Adipose tissue (tissue), 3 donors: ENCODE measurements at places on chromosomes 5 and 9. TPM values are rescaled to one million over a fixed set of nuclear protein-coding genes. Genes with fewer than 3 reads are reported as not detected.

The CYLC2 gene
- not detected for polyA plus RNA-seq

The TAS2R1 gene
- not detected for polyA plus RNA-seq

The SPACA9 gene
- 3.1 TPM for polyA plus RNA-seq

The EPB41L4A gene
- 6.1 TPM for polyA plus RNA-seq

The FUT7 gene
- polyA plus RNA-seq, result 1.1 TPM

The HSPA4 gene
- polyA plus RNA-seq, result 28.3 TPM

The ENHO gene
- polyA plus RNA-seq, result 1.1 TPM

The TOR4A gene
- polyA plus RNA-seq, result 5.5 TPM
